ENCODE measurements at places on chromosomes 2 and 18.

DNA sequence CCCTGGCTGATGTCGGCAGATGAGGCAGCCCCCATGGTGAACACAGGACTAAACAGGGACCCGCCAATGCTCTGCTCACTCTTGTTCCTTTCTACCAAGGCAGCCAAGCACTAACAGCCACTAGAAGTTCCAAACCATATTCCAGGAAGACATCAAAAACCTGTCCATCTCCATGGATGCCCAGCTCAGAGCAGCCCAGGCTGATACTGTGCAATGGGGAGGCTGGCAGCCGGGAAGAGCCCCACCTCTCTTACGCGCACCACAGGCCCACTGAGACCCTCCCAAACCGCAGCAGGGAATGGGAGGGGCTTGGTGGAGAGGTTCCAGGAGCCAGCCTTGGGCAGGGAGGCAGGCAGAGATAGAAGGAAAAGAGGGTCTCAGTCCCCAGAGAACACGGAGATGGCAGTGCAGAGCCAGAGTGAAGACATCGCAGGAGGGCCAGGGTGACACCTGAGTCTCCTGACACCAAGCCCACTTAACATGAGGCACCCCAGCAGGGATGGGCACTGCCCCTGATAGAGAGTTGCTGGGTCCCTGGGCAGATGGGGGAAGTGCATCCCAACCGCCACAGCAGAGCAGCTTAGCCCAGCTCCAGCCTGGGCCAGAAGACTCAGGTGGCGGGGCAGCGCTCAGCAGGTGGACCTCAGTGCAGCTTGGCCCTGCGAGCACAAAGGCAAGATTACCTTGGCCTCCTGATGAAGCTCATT, 3.4 kb downstream of the HS6ST1 start:
- peak; percentile 18 for DNase-seq

- no peak for DNase-seq
Observed at GRCh38 chr2:151765760-151766410, 31.6 kb upstream of the NEB start.

- no peak for DNase-seq
Observed at GRCh38 chr2:38907743-38908562, 18.3 kb downstream of the ARHGEF33 start.

- peak; percentile 46 for DNase-seq
Observed at GRCh38 chr2:62304429-62305417, 108.8 kb downstream of the B3GNT2 start.

GRCh38 chr2:178863856-178864620, 56.8 kb upstream of the TTN start:
- DNase-seq: peak; percentile 79

DNA sequence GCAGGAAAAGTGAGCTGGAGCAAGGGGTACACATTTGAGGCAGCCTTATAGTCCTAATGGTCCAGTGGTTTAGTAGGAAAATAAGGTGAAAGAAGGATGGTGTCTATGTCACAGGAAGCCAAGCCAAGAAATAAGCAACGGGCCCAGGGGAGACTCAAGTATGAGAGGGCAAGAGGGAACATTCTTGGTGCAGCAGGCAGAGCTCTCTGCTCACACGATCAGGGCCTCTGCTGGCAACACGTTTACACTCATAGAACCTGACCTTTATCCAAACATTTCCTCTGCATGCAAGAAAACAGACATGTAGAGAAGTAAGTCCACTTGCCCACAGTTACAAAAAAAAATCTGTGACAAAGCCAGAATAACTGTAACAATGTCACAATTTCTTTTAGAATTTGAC, 32.6 kb upstream of the LRRC30 start:
- no peak for DNase-seq

- no peak for DNase-seq
Observed at GRCh38 chr2:196314780-196315179, 143.4 kb upstream of the STK17B start.

- no peak for DNase-seq
Observed at GRCh38 chr2:9423922-9424272, 443 bp downstream of the CPSF3 start.

DNA sequence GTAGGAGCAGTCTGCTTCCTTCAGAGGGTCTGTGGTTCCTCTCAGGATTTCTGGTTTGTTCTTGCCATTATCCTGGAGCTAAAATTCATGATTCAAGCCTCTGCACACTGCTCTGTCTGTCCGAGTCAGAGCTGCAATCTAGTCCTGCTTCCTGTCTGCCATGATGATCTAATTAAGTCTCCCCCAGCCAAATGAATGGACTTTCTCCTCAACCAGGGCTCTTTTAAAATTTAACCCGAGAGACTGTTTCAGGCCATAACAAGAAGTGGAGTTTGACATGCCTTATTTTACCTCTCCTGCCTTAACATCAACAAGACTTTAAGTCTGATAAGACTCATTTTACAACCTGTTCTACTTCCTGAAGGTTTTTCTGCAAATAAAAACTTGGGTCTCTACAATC, 1009.6 kb upstream of the DDX18 start:
- DNase-seq: no peak

DNA sequence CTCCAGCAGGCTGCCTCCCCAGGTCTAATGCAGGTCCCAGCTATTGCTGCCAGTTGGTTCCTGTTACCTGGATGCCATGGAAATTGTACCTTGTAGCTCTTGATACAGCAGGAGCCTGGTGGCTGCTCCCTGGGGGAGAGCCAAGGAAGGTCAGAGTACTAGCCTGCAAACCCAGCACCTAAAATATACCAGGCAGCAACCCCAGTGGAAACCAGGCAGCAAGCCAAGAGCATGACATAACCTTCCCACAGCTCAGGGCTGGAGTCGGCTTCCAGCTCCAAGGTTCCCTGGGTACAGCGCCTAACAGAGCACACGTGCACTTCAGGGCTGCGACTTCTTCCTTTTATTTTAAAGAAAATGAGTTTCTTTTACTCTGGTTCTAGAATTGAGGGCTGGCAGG, 30.3 kb downstream of the TNP1 start:
- DNase-seq: peak; percentile 86

- DNase-seq: no peak
Observed at GRCh38 chr2:222264791-222265320, 33.9 kb downstream of the PAX3 start.

DNA sequence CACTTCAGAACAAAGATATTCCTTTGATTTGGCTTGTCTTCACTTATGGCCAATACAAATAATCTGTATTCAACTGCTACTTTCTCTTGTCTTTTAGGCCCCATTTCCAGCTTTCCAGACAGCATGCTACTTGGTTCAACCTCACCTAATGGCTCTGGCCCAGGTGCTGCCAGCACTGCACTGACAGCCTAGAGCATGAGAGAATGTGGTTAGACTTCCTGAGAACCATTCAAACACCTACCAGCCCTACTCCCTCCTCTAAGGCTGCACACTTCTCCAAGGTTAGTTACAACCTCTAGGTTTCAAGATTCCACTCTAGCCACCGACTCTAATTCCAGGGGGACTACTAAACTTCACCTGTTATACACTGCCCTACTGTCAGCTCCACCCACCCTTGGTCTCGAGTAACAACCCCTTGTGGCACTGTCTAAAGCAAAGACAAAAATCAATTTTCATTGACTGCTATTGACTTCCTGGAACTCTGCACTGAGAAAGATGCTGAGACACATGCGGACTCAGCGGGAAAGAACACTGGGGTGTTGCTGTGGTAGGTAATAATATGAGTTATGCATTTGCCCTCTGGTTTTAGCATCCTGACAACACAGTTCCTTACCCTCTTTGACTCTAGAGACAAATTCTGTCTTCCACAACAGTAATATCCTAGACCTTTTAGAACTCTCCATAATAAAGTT, 38.2 kb downstream of the PLEKHM3 start:
- no peak for DNase-seq

DNA sequence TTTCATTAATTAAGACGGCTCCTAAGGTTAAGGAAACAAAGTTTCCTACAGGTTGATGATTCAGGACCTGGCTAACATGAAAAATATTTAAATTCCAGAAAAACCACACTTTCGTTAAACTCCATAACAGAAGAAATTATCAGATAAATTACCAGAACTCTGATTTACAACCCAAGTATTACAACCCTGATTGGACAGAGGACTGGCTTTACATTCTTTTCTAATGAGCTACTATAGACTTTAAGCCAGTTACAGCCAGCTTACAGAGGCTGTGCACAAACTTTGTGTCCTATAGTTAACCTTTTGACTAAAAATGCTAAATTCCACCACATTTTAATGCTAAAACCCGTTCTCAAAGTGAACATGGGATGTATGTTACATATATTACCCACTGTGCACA, 458.6 kb downstream of the KCNJ3 start:
- no peak for DNase-seq

- no peak for DNase-seq
Observed at GRCh38 chr2:157500334-157500733, 56.4 kb upstream of the CYTIP start.

GRCh38 chr2:207792244-207792785, 22.6 kb upstream of the FZD5 start:
- peak; percentile 27 for DNase-seq

- DNase-seq: no peak
Observed at GRCh38 chr2:234300391-234300925, 196.4 kb downstream of the ARL4C start.

GRCh38 chr2:157911750-157912149, 35.6 kb upstream of the ACVR1 start:
- DNase-seq: no peak

DNA sequence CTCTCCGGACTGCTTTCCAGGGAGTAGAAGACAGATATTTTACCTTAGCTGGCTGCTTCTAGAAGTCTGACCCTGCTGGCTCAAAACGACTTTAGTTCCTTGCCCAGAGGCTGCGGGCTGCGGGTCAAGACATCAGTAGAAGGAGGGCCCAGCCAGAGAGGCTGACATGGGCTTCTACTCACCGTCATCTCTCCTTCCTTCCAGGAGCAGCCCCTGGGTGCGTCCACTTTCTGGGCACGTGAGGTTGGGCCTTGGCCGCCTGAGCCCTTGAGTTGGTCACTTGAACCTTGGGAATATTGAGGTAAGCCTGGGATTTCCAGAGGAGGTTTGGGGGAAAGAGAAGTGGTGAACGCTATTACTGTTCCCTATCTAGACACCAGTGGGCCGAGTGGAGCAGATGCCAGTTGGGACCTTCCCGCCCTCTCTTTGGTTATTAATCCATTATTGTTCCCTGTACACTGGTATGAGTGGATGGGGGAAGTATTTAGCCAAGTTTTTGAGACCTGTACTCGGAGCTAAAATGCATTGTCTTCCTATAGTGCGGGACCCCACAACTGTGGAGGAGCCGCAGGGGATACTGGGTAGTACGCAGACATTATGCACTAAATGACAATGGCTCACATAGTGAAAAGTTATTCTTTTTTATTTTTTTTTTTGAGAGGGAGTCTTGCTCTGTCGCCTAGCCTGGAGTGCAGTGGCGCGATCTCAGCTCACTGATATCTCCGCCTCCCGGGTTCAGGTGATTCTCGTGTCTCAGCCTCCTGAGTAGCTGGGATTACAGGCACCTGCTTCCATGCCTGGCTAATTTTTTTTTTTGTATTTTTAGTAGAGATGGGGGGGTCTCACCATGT, 26.3 kb upstream of the CASP8 start:
- no peak for DNase-seq

- no peak for DNase-seq
Observed at GRCh38 chr2:128644718-128645256, 326.1 kb upstream of the HS6ST1 start.

DNA sequence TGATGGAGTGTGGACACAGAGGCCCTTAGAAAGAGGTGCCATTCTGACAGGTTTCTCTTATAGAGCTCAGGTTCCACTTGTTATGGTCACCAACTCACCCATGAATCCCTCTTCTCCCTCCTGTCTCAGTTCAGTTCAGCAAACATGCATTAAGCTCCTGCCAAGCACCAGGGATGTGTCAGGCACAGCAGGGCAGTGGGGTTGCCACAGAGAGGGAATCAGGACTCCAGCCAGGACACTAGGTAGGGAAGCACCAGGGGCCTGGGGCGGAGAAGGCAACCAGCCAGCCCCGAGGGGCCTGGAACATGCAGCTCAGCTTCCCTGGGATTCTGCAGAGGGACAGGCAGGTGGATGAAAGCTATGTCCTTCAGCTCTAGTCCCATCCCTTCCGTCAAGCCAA, 44.6 kb downstream of the TOGARAM2 start:
- DNase-seq: no peak

- no peak for DNase-seq
Observed at GRCh38 chr2:203787979-203788378, 79.6 kb upstream of the CTLA4 start.

GRCh38 chr2:30931841-30932407, 124.7 kb upstream of the CAPN13 start:
- no peak for DNase-seq

DNA sequence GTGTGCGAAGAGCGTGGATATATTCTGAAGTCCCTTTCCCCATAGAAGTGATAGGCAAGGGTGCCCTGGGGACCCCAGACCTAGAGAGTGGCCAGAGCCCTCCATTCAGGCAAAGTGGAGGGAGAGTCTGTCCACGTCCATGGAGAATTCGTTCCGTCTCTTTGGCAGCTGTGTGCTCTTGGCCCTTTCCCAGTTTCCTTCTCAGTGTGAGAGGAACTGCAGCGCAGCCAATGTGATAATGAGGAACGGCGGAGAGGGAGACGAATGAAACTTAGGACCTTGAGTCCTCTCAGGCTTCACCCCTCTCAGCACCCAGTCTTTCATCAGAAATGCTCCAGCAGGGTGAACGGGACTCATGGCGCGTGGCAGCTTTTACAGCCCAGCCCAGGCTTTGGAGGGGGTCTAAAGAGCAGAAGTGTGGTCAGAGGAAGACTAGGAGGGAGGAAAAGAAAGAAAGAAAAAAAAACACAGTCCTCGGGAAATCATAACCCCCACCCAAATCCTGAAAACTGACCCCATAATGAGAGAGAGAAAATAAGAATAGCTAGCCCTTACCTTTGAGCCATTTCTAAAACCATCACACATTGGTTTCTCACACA, 95.0 kb upstream of the RIOK3 start:
- peak; percentile 79 for DNase-seq

- DNase-seq: no peak
Observed at GRCh38 chr2:156580501-156580900, 144.3 kb downstream of the GPD2 start.

GRCh38 chr2:230925879-230926765, 1.1 kb upstream of the GPR55 start:
- no peak for DNase-seq
